Inflammatory macrophage treated with lipopolysaccharide for 4 hours (primary cell): ENCODE measurements at places on chromosomes 3 and 15.

- peak; percentile 21 for DNase-seq
Observed at GRCh38 chr15:70932397-70932796, 39.8 kb downstream of the LRRC49 start.

- no peak for DNase-seq
Observed at GRCh38 chr3:67458408-67458807, 196.0 kb downstream of the SUCLG2 start.

DNA sequence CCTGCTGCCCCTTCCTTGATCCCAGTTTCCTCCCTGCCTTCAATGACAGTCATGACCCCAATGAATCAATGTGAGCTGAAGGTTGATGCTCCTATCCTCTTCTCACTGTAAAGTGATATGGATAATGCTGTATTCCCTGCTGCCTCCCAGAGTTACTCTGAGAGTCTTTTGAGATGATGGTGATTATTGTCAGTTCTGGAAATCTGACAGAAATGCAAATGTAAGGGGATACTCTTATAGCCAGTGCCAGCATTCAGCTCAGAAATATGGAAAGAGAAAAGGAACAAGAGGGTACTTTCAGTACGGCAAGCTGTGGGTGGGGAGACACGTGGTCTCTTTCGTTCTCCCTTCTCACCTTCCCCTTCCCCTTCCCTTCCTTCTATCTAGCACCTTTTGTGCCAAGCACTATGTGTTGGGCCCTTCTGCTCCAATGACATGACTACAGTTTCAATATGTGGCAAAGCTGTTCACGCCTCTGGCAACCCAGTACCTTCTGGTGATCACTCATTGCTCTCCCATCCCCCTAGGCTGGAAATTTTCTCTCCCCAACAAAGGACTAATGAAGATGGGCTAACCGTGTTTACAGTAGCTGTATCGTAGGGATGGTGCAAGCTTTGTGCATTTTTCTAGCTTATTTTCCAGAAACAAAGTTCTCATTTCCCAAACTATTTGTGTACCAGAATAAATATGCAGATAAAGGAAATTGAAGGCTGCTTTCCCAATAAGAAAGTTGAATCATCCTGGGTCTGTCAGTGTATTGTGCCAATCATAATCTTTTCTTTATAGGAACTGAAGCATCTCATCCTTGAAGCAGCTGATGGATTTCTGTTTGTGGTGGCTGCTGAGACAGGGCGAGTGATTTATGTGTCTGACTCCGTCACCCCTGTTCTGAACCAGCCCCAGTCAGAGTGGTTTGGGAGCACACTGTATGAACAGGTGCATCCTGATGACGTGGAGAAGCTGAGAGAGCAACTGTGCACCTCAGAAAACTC, 70.3 kb downstream of the ARNT2 start:
- DNase-seq, result peak; percentile 40

GRCh38 chr3:153669527-153669926, 451.7 kb upstream of the ARHGEF26 start:
- DNase-seq, result no peak
